ENCODE measurements at places on chromosomes 11 and 22.

GRCh38 chr11:78828676-78829075 is 254.0 kb upstream of the NARS2 start:
- no peak for DNase-seq

- no peak for DNase-seq
Observed at GRCh38 chr11:70463478-70464255, 65.3 kb downstream of the CTTN start.

DNA sequence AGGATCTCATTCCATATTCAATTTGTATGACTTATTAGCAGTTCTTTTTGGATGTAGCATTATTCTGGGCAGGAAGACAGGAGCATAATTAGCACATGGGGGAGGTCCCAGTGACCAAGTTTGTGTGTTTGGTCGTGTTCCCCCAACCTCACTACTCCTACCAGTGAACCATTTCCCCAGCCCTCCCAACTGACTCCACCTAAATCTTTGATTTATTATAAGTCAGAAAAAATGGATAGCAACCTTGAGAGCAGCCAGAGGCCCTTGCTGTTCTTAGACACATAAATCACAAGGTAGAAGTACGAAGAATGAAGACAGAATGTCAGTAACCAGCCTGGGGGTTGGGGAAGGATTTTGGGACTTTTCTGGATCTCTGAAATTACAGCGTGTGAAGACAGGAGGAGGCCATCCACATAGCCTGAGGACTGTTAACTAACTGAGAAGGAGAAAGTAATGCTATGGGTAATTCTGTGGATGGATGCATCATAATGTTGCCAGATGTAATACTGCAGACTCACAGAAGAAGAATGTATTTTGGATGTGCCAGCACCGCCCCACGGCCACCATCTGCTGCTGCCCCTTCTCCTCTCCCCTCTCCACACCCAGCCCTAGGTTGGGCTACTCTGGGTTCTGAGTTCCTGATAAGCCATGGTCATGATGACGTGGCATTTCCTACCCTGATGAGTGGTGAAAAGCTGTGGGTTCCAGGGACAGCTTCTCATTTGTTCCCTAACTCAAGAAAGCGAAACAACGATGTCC is 124.3 kb upstream of the TTC12 start:
- no peak for DNase-seq

GRCh38 chr22:47837703-47838102 is 1075.3 kb downstream of the TBC1D22A start:
- peak; percentile 8 for DNase-seq

DNA sequence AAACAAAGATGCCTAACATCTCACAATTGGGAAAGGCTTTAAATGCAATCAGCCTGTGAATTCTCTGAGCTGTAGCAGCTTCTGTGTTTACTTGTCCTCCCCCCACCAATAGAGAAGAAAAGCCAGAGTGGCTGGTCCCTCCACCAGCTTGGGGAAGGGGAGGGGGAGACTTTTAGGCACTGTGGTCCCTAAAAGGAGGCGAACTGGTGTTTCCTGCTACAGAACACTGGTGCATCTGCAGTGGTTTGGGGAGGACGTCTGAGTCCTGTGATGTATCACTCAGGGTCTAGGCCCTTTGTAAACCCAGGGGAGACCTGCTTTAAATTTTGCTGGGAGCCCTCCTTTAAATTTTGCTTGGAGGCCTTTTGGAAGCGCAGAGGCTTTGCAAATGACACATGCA is 16.9 kb downstream of the TNRC6B start:
- DNase-seq = no peak

- peak; percentile 54 for DNase-seq
Observed at GRCh38 chr11:67117672-67118180, 1.3 kb upstream of the KDM2A start.

DNA sequence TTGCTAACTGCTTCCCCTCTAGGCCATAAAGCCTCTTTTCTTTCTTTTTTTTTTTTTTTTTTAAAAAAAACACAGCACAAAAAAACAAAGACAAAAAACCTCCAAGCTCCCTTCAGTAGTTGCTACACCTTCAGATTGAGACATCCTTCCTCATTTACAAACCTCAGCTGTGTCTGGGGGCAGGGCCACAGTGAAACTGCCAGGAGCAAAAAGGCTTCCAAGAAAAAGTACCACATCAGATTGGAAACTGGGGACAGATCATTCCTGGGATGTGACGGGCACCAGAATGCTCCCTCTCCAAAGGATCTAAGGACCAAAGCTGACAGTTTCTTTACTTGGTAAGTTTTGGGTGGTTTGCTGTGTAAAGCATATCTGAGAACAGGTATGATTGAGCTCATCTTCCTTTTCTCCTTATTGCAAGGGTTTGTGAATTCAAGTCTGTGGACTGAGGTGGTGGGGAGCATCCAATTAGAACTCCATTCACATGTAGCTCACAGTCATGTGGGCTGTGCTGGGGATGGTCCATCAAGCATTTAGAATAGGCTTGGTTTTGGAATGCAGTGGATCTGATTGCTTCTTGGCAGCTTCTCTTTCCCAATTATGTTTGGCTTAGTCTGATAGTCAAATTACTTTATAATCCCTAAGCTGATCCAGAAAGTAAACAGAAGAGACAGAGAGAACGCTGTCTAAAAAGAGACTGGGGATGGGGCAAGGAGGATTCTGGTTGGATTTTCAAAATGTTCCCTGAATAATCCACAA is 705 bp downstream of the BBOX1 start:
- DNase-seq = no peak

Data from activated CD4-positive, alpha-beta T cell treated with anti-CD3 and anti-CD28 coated beads, Interleukin-2, amount 50 U/mL, for 48 hours (primary cell).